Stomach (tissue), 19 donors: ENCODE measurements at places on chromosomes 6 and 20. TPM values are rescaled to one million over a fixed set of nuclear protein-coding genes. Genes with fewer than 3 reads are reported as not detected.

GRCh38 chr6:52642368-52642767, 28.5 kb upstream of the TMEM14A start:
- no peak overlapping the region for H3K4me3 ChIP-seq
- DNase-seq, result no peak
- no peaks in the 10 kb centered on the region for H3K27me3 ChIP-seq
- H3K36me3 ChIP-seq, result no peaks in the 10 kb centered on the region

- H3K4me3 ChIP-seq, result no peak overlapping the region
- H3K4me1 ChIP-seq, result no peaks in the 10 kb centered on the region
- no peaks in the 10 kb centered on the region for H3K27me3 ChIP-seq
These were observed 193.5 kb upstream of the ID4 start for GRCh38 chr6:19643713-19644112.

GRCh38 chr20:45118028-45118427, 3.1 kb upstream of the WFDC5 start:
- no peak overlapping the region for H3K4me3 ChIP-seq
- no peak overlapping the region for H3K27ac ChIP-seq
- no peak for DNase-seq
- no peaks in the 10 kb centered on the region for H3K36me3 ChIP-seq

DNA sequence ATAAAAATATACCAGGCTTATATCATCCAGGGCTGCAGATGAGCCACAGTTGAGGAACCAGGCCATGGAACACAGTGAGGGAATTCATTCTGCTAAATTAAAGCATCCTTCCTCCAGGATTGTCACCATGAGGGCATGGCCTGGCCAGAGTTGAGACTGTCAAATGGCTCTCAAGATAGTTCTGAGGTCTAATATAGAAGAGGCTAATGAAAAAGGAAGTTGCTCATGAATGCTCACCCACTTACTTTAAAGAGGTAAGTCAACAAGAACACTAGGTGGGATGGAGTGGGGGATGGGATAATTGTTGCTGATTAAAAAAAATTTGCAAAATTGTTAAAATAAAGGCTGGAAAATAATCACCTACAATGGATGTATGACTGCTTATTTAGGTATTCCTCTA, 72.0 kb upstream of the GCM1 start:
- no peaks in the 10 kb centered on the region for H3K36me3 ChIP-seq
- no peak overlapping the region for H3K4me3 ChIP-seq
- no peak overlapping the region for H3K27ac ChIP-seq
- no peaks in the 10 kb centered on the region for H3K4me1 ChIP-seq
- DNase-seq, result no peak

DNA sequence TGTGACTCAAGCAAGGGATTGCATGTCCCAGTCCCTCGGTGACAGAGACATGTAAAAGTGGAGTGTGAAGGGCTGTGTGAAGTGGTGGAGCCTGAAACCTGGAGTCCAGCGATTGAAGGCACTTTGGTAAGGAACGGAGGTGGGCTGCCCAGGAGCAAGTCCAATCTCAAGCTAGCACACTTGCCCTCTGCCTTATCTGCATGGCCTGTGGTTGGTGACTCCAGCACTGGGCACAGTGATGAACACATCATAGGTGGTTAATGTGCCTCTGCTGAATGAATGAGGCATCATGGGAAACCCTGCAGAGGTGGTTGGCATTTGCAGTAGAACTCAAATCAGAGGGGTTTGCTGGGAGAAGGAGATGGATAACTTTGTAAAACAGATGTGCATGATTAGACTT, 14.9 kb upstream of the ULBP3 start:
- H3K27ac ChIP-seq, result no peak overlapping the region
- H3K4me3 ChIP-seq, result no peak overlapping the region
- H3K27me3 ChIP-seq, result peaks cover 28% of the 10 kb centered on the region
- DNase-seq, result no peak
- H3K36me3 ChIP-seq, result no peaks in the 10 kb centered on the region

- H3K4me1 ChIP-seq, result no peaks in the 10 kb centered on the region
- no peak overlapping the region for H3K27ac ChIP-seq
- no peak for DNase-seq
- no peak overlapping the region for H3K4me3 ChIP-seq
These were observed 188.0 kb upstream of the RAB32 start for GRCh38 chr6:146355521-146356100.

MDFI gene
- 4.9 TPM for total RNA-seq

ABCC10 gene
- 67.4 TPM for total RNA-seq

PGC gene
- total RNA-seq, result 1,005 TPM
